A673 (cell line): ENCODE measurements at places on chromosomes 16 and 17. TPM values are rescaled to one million over a fixed set of nuclear protein-coding genes. Genes with fewer than 3 reads are reported as not detected.

CBX1 gene
- total RNA-seq: 121 and 139 TPM in 2 replicates

ENPP7 gene
- total RNA-seq: not detected in 2 replicates

CARD14 gene
- total RNA-seq: 0.09 TPM in 1 of 2 replicates, not detected in the other

FGF11 gene
- total RNA-seq: 18.2 and 24.6 TPM in 2 replicates

IGSF6 gene
- not detected in 2 replicates for total RNA-seq

TMEM235 gene
- total RNA-seq: not detected in 2 replicates

CCL3 gene
- total RNA-seq: not detected in 2 replicates

OR2C1 gene
- total RNA-seq: not detected in 2 replicates

HBM gene
- total RNA-seq: not detected in 2 replicates

TXNDC11 gene
- total RNA-seq: 17.0 and 17.6 TPM in 2 replicates

TUBB3 gene
- 273 and 297 TPM in 2 replicates for total RNA-seq

SLC13A2 gene
- total RNA-seq: not detected in 2 replicates

CBFA2T3 gene
- 1.7 and 2.2 TPM in 2 replicates for total RNA-seq

FA2H gene
- total RNA-seq: not detected in 2 replicates

TPPP3 gene
- 0.28 and 0.31 TPM in 2 replicates for total RNA-seq

QRICH2 gene
- 3.3 and 4.3 TPM in 2 replicates for total RNA-seq

PMP22 gene
- 0.87 TPM in 1 of 2 replicates, not detected in the other for total RNA-seq

CLDN6 gene
- 0.21 and 0.31 TPM in 2 replicates for total RNA-seq

FBXO39 gene
- not detected in 2 replicates for total RNA-seq

CACNG1 gene
- not detected in 2 replicates for total RNA-seq

VTN gene
- 0.26 TPM in 1 of 2 replicates, not detected in the other for total RNA-seq

TP53TG3C gene
- total RNA-seq: not detected in 2 replicates

SLC52A1 gene
- not detected in 2 replicates for total RNA-seq

IGF2BP1 gene
- total RNA-seq: 495 and 517 TPM in 2 replicates

KRTAP1-3 gene
- total RNA-seq: not detected in 2 replicates

HOXB4 gene
- total RNA-seq: 9.7 and 11.9 TPM in 2 replicates

G6PC1 gene
- not detected in 2 replicates for total RNA-seq

GUCY2D gene
- not detected in 2 replicates for total RNA-seq

ABCA3 gene
- 9.0 and 13.7 TPM in 2 replicates for total RNA-seq

TLCD3A gene
- 38.7 and 49.2 TPM in 2 replicates for total RNA-seq

MAFG gene
- total RNA-seq: 46.7 and 49.7 TPM in 2 replicates

PEMT gene
- 39.8 and 43.1 TPM in 2 replicates for total RNA-seq

SCARF1 gene
- total RNA-seq: 0.24 TPM in 1 of 2 replicates, not detected in the other

CALB2 gene
- not detected in 2 replicates for total RNA-seq

MPG gene
- 30.6 and 34.2 TPM in 2 replicates for total RNA-seq

SEPTIN12 gene
- total RNA-seq: not detected in 2 replicates

PLK1 gene
- 227 and 234 TPM in 2 replicates for total RNA-seq

DNAI2 gene
- not detected in 2 replicates for total RNA-seq

TIMM22 gene
- 20.0 and 21.8 TPM in 2 replicates for total RNA-seq
